ENCODE measurements at places on chromosomes 1 and 21. TPM values are rescaled to one million over a fixed set of nuclear protein-coding genes. Genes with fewer than 3 reads are reported as not detected.

The AGO4 gene
- total RNA-seq = 17.9 TPM

The MSH4 gene
- total RNA-seq = 0.13 TPM

The LEMD1 gene
- total RNA-seq = not detected

The NBPF20 gene
- 2.2 TPM for total RNA-seq

The MYBPH gene
- total RNA-seq = not detected

The IBA57 gene
- 6.9 TPM for total RNA-seq

The TNNI3K gene
- total RNA-seq = not detected

The SPSB1 gene
- total RNA-seq = 18.9 TPM

The TNFSF4 gene
- 49.1 TPM for total RNA-seq

The SLC6A9 gene
- 0.40 TPM for total RNA-seq

The NUF2 gene
- 18.5 TPM for total RNA-seq

- DNase-seq = no peak
These were observed 149.4 kb upstream of the COL6A1 start for GRCh38 chr21:45831991-45832740.

DNA sequence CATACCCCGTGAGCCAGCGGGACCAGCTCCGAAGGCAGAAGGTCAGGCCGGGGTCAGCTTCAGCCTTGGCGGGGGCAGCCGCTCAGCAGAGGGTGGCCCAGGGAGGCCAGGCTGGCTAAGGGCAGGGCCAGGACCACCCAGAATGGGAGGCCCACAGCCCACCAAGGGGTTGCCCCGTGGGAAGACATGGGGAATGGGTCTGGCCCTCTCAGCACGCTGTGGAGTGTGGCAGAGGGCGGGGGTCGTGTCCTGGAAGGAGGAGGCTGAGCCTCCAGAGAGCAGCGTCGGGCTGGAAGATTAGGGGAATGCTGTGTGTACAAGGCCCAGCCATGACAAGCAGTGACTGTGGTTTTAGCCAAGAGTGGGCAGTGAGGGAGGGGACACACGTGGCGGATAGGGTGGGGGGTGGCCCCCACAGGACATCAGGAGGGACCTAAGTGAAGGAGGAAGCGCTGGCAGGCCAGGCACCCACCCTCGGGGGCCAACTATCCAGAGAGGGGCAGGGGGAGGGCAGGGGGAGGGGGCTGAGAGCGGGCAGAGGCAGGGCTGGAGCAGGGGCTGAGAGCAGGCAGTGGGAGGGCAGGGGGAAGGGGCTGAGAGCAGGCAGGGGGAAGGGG, 43.9 kb upstream of the POFUT2 start:
- DNase-seq = no peak

- no peak for DNase-seq
These were observed 309.6 kb upstream of the ESRRG start for GRCh38 chr1:217032715-217033367.

DNA sequence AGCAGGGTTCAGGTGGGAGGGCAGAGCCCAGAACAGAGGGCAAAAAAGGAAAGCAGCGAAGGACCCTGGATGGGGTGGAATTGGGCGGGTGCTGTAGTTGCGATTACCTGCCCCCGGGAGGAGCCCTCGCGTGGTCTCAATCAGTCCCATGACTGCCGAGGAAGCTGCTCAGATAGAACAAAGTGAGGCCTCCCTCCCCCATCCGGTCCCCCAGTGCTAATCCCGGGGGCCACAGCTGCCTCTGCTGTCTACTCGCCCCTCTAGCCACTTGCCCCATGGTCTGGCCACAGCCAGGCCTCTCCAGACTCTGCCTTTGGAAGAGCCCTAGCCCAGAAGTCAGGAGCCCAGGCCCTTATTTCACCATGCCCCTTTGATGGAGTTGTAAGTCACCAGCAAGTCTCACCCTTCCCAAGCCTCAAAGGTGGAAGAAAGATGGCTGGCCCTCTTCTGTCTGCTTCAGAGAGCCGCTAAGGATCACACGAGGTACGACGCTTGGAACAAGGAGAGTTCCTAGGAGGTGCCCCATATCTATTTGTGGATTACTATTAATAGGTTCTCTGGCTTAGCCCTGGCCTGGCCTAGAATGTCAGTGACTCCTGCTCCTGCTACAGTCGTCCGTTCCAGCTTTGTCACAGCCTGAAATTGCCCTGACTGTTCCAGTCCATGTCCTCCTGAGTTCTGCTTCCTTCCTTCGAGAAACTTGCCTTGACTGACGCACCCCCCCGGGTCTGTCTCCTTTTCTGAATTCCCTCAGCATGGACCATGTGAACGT, 16.4 kb downstream of the ECHDC2 start:
- no peak for DNase-seq

DNA sequence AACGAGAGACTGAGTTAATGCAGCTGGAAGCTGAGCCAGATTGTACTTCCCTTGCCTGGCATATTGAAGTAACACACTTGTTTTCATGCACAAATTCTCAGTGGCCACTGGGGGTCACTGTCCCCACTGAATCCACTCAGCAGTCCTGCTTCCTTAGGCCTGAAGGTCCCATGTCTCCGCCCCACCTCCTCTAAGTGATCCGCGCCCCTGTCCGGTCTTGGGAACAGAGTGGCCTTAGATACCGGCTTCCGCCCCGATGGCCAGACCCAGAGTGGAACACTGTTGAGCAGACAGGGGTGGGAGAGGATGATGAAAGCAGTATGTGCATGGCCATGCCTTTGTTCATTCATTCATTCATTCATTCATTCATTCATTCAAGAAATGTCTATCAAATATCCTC, 34.8 kb downstream of the CHAF1B start:
- peak; percentile 87 for DNase-seq

- no peak for DNase-seq
These were observed 5.1 kb downstream of the LMNA start for GRCh38 chr1:156119503-156120209.

GRCh38 chr1:207752456-207752998, 673 bp downstream of the CD46 start:
- DNase-seq = no peak

DNA sequence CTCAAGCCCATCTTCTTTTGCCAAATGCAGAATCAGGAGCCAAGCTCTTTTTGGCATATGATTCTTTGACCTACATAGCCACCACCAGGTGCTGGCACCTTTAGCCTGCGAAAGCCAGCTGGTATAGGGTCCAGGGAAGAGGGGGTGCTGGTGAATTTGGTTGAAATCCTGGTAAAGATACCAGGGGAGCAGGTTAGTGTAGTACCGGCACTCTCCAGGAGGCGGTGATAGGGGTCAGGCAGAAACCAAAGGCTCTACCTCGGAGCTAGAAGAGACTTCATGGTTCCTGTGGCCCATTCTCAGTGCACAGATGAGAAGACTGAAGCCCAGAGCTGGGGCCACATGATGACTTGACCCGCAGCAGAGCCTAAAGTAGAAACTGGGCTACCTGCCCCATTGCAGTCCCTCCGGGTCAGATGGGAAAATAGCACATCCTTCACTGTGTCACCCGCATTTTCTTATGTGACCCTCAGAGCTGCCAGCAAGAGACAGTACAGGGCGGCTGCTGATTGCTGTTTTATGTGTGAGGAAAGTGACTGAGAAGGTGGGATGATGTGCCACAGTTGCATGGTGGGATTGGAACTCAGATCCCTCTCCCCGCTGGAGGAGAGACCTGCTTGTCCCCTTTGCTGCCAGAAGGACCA, 36.0 kb upstream of the IL19 start:
- no peak for DNase-seq

GRCh38 chr1:201825245-201825644, 3.7 kb upstream of the IPO9 start:
- DNase-seq = no peak

GRCh38 chr21:14962217-14962616, 102.6 kb downstream of the NRIP1 start:
- DNase-seq = no peak

DNA sequence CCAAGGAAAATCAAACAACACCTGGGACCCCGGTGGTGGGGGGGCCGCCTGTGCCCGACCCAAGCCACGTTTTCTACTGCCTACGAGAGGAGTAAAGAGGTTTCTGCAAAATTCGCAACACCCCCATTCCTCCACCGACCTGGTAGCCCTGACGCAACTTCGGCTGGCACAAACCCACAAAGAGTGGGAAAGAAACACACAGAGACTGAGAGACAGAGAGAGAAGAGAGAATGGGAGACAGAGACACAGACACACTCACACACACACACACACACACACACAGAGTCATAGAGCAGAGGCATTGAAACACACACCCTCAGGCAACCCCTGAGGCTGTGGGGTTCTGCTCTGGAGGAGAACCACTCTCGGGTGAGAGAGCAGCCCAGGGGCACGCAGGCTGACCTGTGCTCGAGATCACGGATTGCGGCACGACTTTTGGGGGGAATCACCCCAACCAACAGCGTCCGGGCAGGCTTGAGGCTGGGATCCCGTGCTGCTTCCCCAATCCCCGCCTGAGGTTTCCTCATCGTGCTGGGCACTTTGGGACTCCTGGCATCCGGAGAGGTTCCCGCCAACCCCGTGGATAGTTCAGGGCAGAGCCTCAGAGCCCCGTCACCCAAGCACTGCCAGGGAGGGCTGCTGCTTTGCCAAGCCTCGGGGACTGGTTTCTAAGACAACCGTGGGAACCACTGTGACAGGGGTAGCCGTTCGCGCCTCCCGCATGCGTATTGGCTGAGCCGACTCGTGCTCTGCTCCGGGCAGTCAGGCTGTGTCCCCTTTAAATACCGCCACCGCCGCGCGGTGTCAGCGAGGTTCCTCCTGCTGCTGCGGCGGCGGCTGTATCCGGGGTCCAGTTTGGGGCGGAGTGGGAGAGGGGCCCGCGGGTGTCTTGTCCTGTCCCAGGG, 682.4 kb upstream of the TPTE start:
- DNase-seq = no peak

DNA sequence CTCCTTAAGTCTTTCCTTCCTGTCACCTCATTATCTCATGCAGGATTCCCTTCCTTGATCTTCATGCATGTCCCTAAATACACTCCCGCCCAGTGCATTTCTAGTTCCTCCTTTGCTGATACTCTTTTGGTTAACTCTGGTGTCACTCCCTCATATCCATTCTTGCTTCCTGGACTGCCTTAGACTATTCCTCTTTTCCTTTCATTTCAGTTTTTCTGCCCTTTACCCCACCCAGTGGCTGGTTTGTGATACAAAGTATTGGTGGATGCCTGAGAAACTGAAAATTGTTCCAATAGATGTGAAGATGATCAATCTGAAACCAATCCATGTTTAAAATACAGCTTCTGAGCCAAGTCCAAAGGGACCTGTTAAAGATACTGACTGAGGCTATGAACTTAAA, 553.8 kb upstream of the CAMK1G start:
- DNase-seq = no peak

GRCh38 chr1:115086176-115086830, 3.0 kb downstream of the TSPAN2 start:
- no peak for DNase-seq

GRCh38 chr21:32494934-32495709, 82.6 kb downstream of the EVA1C start:
- peak; percentile 56 for DNase-seq

- DNase-seq = no peak
These were observed 45.8 kb upstream of the RCC2 start for GRCh38 chr1:17485281-17485680.

- DNase-seq = no peak
These were observed 56.3 kb downstream of the ZP4 start for GRCh38 chr1:237834461-237834860.

GRCh38 chr1:61184040-61184713, 101.8 kb downstream of the NFIA start:
- peak; percentile 82 for DNase-seq

DNA sequence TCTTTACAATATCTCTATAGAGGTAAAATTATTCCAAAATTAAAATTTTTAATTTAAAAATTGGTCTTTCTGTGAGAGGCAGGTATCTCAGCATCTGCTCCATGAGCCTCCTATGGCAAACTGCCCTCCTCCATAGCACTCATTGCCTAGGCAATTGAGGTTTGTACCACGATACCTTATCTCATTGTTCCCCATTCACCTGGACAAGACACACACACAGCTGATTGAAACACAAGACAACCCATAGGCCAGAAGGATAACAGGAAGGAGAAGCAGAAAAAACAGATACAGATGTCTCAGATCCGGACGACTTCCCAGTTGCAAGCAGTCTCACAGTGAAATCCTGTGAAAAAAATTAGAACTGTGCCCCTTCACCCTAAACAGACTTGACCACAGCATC, 24.3 kb downstream of the RHBDL2 start:
- no peak for DNase-seq

DNA sequence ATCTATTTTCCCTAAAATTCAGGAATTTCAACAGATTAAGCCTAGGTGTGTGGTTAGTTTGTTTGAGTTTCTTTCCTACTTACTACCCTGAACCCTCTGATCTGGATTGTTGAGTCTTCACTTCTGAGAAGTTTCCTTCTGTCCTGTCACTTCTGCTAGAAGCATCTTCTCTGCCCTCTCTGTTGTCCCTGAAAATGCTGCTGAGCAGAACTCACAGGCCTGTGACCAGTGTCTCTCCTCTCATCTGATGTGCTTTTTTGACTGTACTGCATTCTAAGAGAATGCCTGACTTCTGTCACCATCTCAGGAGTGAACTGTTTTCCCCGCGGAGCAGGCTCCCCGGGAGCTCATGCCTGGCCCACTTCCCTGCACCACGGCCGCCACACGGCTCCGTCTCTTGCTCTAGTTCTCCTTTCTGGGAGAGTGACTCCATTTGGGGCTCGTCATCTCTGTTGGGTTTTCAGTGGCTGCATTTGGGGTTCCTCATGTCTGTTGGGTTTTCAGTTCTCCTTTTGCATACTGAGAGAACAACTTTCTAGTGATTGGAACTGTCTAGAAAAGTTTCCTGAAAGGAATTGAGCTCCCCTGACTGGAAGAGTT, 77.9 kb downstream of the POFUT2 start:
- no peak for DNase-seq

DNA sequence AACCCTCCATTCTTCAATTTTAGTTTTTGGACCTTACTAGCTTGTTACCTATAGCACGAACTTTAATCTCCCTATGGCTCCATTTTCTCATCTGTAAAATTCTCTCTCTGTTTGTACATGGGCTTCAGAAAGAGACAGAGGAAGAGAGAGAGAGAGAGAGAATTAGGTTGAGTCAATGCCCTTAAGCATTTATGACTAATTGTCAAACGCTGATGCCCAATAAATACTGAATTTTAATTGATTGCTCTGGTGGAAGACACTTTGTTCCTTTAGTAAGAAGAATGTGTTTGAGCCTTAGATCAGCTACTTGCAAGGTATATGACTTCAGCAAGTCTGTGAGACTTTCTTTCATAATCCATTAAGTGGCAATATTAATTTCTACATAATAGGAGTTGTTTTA, 743.1 kb upstream of the ADGRL4 start:
- DNase-seq = no peak

DNA sequence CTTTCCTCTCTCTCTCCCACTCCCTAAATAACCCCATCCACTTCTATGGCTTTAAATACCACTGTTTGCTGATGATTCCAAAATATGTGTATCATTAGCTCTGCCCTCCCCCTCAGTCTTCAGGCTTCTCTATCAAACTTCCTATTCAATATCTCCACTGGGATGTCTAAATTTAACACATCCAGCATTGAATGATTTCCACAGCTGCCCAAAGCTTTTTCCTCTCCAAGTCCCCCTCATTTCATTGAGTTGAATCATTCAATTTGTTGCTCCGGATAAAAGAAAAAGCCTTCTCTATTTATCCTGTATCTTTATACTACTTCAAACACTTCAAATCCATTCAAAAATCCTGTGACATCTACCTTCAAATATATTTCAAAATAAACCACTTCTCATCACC, 225.0 kb downstream of the SEC16B start:
- no peak for DNase-seq

Measured in pulmonary artery endothelial cell (primary cell).